Fibroblast of the aortic adventitia (primary cell): ENCODE measurements at places on chromosomes 7 and 10.
A peak's percentile ranks its signal among the peaks of the same experiment; 100 is the strongest.

DNA sequence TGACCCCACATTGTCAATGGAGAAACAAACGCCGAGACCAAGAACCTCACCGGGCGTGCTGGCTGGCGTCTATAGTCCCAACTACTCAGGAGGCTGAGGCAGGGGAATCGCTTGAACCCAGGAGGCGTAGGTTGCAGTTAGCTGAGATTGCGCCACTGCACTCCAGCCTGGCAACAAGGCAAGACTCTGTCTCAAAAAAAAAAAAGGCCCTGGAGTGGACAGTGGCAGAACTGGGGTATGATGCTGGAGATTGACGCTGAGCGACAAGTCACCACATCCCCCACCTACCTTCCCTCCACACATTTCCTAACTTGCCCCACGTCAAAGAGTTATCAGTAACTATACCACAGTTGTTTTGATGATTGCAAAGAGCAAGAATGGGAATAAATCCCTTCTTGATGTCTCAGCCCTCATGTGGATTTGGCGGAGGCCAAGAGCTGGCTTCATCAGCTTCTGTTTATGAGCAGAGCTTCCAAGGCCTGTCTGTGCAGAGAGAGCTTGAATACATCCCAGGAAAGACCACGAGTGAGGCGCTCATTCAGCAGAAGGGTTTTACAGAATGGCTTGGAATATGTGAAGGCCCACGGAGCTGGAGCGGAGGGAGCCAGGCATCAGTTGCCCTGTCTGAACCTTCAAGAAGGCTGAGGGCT is 28.0 kb upstream of the TNS3 start:
- DNase-seq: peak; percentile 97

GRCh38 chr10:89700923-89701241 is 508 bp upstream of the KIF20B start:
- DNase-seq: no peak

DNA sequence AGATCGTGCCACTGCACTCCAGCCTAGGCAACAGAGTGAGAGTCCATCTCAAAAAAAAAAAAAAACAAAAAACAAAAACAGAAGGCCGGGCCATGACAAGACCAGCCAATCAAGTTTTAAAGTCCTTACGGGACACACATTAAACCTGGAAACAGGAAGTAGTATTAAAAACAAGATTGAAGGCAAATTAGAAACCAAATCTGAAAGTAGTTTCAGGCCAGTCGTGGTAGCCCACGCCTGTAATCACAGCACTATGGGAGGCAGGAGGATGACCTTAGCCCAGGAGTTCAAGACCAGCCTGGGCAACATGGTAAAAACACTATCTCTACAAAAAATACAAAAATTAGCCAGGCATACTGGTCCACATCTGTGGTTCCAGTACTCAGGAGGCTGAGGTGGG is 18.1 kb downstream of the PSAP start:
- no peak for DNase-seq

GRCh38 chr10:132652446-132652845 is 114.9 kb downstream of the INPP5A start:
- no peak for DNase-seq

DNA sequence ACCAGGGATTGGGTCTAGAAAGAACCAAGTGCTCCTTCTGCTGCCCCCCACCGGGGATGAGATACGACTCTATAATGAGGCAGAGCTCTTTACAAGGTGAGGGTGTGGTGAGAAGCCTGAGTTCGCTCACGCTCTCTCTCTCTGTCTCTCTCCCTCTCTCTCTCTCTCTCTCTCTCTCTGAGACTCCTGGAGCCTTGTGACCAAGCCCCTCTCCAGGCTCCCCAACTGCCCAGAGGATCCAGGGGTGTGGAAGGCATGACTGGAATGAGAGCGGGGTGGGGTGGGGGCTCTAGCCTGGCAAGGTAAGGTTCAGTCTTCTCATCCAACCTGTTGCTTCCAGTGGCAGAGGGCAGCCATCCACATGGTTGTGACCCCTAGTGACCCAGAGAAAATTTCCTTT is 3.1 kb upstream of the PTF1A start:
- DNase-seq: no peak

DNA sequence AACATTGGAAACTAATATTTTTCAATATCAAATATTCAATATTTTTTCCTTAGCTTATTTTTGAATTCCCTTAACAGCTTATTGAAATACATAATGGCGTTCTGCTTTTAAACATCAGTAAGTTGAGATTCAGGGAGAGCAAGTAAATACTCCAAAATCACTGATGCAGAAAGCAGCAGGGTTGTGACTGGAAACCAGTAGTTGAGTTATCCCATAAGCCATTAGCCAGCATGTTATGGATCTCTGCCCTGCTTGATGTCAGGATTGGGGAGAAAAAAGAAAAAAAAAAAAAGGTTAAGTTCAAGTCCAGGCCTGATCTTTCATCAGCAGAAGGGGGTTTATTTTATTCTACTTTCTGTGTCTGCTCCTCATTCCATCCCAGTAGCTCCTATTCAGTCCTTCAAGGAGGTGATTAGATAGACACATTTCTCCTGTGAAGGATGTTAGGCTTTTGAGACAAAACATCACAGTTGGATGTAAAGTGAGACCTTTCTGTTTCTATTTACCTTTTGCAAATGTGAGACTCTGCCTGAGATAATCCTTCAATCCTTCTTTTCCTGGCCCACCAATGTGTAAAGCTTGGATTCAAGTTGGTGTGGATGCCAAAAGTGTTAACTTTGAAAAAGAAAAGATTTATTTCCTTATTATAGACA is 110.9 kb upstream of the HDAC9 start:
- no peak for DNase-seq

- no peak for DNase-seq
Measured at GRCh38 chr10:111275091-111275490, 198.3 kb downstream of the ADRA2A start.

GRCh38 chr7:16670021-16670420 is 24.0 kb downstream of the BZW2 start:
- peak; percentile 75 for DNase-seq

- no peak for DNase-seq
Measured at GRCh38 chr10:21522631-21523406, 2.7 kb downstream of the SKIDA1 start.

- DNase-seq: no peak
Measured at GRCh38 chr10:128498746-128499145, 372.5 kb upstream of the MKI67 start.

DNA sequence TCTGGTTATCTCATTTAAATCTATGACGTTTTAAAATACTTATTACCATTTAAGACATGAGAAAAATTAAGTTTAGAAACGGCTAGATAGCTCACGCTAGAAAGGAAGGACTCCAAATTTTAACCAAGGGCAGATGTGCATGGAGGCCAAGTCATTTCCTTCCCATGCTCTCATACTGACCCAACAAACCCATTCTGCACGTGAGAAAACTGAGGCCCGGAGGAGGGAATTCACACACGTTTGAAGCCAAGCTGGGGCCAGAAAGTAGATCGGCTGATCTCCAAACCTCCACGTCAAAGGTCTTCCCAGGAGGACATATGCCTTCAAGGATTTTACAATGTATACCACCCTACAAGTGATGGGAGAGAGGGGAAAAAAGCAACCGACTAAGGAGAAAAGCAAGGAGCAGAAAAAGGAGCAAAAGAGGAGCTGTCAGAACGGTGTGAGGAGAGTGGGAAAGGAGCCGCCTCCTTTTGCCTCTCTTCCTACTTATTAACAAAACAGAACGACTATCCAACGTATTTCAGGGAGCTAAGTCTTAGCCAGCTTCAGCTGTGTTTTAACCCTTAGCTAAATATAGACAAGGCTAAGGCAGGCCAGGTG is 645 bp upstream of the SIRT1 start:
- DNase-seq: peak; percentile 40

- no peak for DNase-seq
Measured at GRCh38 chr10:89454561-89455347, 40.4 kb downstream of the IFIT5 start.

GRCh38 chr10:29473087-29473356 is 161.7 kb downstream of the SVIL start:
- DNase-seq: no peak

DNA sequence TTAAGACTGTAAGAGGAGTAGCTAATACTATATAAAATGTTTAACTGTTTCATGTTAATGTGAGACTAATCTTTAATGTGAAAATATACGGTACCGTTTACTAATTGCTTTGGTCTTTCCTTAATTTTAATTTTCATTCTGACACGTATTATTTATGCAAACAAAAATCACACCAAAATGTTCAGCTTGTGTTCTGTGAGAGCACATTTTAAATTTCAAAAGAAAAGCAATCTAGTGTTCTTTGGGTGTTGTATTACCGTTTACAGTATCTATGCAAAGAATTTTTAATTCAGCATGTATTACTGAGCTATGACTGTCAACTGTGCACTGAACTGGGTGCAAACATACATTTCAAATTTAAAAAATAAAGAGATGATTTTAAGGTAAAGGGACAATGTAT is 2.2 kb downstream of the WNT16 start:
- no peak for DNase-seq

DNA sequence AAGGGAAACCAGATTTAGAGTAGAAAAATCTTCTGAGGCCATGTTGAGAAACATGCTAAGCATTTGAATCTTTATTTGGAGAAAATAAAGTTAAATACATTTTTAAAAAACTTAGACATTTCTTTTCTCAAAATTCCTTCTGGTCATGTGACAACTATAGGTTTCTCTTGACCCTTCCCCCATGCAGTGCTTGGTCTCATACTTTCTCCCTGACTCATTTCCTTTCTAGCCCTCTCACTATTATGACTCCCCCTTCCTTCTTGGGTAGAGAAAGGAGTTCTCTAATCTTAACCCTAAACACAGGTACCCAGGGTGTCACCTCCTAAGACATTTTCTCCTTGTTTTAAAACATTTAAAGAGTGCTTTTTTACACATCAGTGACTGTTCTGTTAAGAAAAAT is 179.5 kb upstream of the TMEM106B start:
- peak; percentile 28 for DNase-seq
